Epithelial cell of proximal tubule (primary cell): ENCODE measurements at places on chromosomes 3 and 15. TPM values are rescaled to one million over a fixed set of nuclear protein-coding genes. Genes with fewer than 3 reads are reported as not detected.

The TRH gene
- total RNA-seq, result not detected in 2 replicates

The FRMD4B gene
- 8.5 and 21.7 TPM in 2 replicates for total RNA-seq

The PIERCE2 gene
- 1.4 and 3.3 TPM in 2 replicates for total RNA-seq

The CHRFAM7A gene
- total RNA-seq, result 0.07 TPM in 1 of 2 replicates, not detected in the other

The TF gene
- under 0.01 TPM in 1 of 2 replicates, not detected in the other for total RNA-seq

The SLCO3A1 gene
- 2.0 and 2.7 TPM in 2 replicates for total RNA-seq

The FYCO1 gene
- 10.3 and 10.9 TPM in 2 replicates for total RNA-seq

The ARNT2 gene
- total RNA-seq, result 9.1 and 11.1 TPM in 2 replicates

The SERINC4 gene
- not detected in 2 replicates for total RNA-seq

The TM6SF1 gene
- total RNA-seq, result 0.81 and 2.0 TPM in 2 replicates

The MNS1 gene
- 3.1 and 4.8 TPM in 2 replicates for total RNA-seq

The SYNPR gene
- not detected in 2 replicates for total RNA-seq

The HRH1 gene
- 3.1 and 7.3 TPM in 2 replicates for total RNA-seq

The FXR1 gene
- 114 and 145 TPM in 2 replicates for total RNA-seq

The ST8SIA2 gene
- 5.6 and 6.3 TPM in 2 replicates for total RNA-seq
